Endothelial cell of umbilical vein (primary cell): ENCODE measurements at places on chromosomes 13 and 19. TPM values are rescaled to one million over a fixed set of nuclear protein-coding genes. Genes with fewer than 3 reads are reported as not detected.
A peak's percentile ranks its signal among the peaks of the same experiment; 100 is the strongest.

KCNJ14 gene
- total RNA-seq, result 0.92 and 1.4 TPM in 2 replicates

ZNF560 gene
- total RNA-seq, result not detected in 2 replicates

PDX1 gene
- not detected in 2 replicates for total RNA-seq

PRDX2 gene
- 247 and 255 TPM in 2 replicates for total RNA-seq

LRRC8E gene
- total RNA-seq, result 1.6 and 1.8 TPM in 2 replicates

TMEM59L gene
- total RNA-seq, result 0.25 and 0.97 TPM in 2 replicates

HIPK4 gene
- not detected in 2 replicates for total RNA-seq

SIGLEC9 gene
- not detected in 2 replicates for total RNA-seq

THSD8 gene
- total RNA-seq, result 13.2 and 15.9 TPM in 2 replicates

C19orf85 gene
- total RNA-seq, result not detected in 2 replicates

CPB2 gene
- not detected in 2 replicates for total RNA-seq

ZFR2 gene
- not detected in 2 replicates for total RNA-seq

ANKRD27 gene
- 29.6 and 37.4 TPM in 2 replicates for total RNA-seq

NCR1 gene
- total RNA-seq, result 0.44 TPM in 1 of 2 replicates, not detected in the other

RAB8A gene
- total RNA-seq, result 98.9 and 107 TPM in 2 replicates

SULT2A1 gene
- total RNA-seq, result not detected in 2 replicates

- DNase-seq, result no peak
These were observed 51.8 kb downstream of the GJA3 start for GRCh38 chr13:20109037-20109436.

GRCh38 chr13:104024416-104025170 lies 958.4 kb upstream of the SLC10A2 start:
- peak; percentile 76 for DNase-seq

GRCh38 chr19:3075605-3076431 lies 13.5 kb upstream of the TLE5 start:
- DNase-seq, result peak; percentile 49

DNA sequence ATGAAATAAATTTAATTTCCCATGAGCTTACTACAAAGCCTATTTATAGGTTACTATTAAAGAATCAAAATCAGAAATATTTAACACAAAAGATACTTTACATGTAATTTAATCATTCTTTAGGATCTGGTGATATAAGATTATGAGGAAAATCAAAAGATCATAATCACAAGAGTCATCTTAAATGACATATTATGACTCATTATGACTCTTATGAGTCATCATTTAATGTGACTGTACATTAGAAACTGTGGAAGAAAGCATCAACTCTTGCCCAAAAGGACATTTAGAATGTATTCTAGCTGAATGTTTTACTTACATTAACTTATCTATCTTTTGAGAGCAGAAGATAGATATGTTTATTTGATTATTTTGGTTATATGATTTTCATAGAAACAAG lies 458.6 kb downstream of the DCT start:
- no peak for DNase-seq

DNA sequence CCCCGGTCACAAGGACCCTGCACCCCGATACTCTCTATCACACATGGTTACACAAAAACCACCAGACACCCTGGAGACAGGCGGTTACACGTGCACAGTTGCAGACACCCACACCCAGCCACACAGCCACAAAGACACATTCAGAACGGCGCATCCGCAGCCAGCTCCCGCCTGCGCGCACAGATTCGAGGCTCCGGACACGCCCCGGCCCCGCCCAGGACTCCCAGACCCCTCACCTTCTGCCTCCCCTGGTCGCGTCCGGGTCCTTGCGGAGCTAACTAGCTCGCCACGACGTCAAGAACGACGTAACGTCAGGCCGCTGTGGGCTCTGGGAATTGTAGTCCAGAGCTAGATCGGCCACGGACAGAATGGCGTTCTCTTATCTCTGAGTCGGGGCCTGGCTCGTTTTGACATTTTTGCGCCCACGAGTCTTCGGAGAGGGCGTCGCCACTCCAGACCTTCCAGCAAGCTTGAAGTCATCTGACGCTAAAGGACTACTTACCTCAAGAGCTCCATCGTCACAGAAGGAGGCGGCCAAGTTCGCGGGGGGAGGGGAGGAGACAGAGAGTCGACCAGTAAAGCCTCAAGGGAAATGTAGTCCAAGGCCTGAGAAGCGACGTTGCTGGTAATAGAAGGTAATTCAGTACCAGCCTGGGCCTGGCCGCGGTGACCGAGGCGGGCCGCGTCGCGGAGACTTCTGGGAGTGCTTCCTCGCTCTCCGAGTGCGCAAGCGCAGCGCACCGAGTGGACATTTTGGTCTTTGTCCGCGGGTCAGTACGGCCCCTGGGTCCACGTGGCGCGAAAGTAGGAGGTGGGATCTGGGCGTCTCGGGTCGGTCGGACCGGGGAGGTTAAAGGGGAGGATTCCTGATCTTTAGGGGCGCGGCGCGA lies at the start of the genes ZNF146 and ZNF565:
TSS of gene ZNF146 (plus strand) at position 721 of the 890 bp plus-strand sequence. CDS start 21,335 bp downstream, outside the sequence.
TSS of gene ZNF565 (minus strand) at position 280 of the 890 bp plus-strand sequence. CDS start 12,680 bp downstream, outside the sequence.
- peak; percentile 98 for DNase-seq

- no peak for DNase-seq
These were observed 42.1 kb upstream of the GAS6 start for GRCh38 chr13:113905942-113906341.

DNA sequence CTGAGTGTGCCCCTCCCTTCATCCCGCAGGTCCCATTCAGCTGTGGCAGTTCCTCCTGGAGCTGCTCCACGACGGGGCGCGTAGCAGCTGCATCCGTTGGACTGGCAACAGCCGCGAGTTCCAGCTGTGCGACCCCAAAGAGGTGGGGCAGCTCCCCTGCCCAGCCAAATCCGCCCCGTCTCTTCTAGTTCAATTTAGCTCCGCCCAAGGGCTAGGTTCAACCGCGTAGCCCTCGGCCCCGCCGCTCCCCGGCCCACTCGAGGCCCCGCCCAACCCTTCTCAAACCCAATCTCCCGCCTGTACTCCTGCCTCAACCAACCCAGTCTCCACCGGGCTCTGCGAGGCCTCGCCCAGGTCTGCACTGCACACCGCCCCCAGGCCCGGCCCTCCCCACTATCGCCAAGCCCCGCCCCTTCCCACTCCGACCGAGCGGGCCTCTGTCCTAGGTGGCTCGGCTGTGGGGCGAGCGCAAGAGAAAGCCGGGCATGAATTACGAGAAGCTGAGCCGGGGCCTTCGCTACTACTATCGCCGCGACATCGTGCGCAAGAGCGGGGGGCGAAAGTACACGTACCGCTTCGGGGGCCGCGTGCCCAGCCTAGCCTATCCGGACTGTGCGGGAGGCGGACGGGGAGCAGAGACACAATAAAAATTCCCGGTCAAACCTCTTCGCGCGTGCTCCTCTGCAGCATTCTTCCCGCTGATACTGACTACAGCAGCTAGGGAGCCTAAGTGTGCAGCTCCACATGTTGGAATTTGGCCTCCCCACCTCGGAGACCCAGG lies 2.9 kb downstream of the ETV2 start:
- peak; percentile 93 for DNase-seq

DNA sequence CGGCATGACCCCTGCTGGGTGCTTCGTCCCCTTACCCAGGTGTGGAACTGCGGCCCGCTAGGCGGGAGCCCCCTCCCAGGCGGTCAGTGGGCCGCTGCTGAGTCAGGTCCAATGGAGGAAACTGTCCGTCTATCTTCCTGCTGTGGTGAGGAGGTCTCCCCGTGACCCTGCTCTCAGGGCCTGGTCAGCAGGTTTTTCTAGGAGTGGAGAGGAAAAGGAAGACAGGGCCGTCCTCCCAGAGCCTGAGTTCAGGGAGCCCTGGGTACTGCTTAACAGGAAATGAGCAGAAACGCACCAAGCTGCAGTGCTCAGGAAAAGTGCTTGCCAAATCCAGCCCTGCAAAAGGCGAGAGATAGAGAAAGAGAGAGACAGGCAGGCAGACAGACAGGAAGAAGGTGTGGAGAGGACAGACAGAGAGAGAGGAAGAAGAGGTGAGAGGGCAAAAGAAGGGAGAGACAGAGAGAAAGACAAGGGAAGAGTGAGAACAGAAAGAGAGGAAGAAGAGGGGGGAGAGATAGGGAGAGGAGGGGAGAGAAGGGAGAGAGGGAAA lies 10.3 kb downstream of the SH3GL1 start:
- peak; percentile 85 for DNase-seq

GRCh38 chr19:45779231-45780145 lies 2.8 kb downstream of the DMPK start:
- DNase-seq, result peak; percentile 84

DNA sequence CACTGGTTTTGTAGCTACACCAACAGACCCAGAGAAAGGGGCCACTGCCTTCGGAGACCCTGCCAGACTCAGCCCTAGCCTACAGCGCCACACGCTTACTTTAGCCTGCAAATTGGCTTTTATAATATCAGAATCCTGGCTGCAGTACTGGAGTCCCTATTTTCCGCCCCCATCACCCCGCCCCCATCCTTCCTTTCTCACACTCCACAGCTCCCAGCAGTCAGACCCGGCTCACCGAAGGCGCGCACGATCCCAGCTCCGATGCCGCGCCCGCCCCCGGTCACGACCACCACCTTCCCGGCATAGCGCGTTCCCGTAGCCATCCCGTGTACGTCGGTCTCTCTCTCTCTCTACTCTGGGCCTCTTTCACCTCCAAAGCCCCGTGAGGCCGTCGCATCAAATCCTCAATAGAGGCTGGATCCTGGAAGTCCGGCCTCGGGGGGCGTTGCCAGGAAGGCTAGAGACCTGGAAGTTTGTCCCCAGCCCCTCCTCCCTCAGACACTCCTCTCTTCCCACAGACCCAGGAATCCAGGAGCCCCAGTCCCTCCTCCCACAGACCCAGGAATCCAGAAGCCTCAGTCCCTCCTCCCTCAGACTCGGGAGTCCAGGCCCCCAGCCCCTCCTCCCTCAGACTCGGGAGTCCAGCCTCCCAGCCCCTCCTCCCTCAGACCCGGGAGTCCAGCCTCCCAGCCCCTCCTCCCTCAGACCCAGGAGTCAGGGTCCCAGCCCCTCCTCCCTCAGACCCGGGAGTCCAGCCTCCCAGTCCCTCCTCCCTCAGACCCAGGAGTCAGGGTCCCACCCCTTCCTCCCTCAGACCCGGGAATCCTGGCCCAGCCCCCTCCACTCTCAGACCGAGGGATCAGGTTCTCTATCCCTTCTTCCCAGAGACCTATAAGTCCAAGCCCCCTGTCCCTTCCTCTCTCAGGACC lies at the start of gene HSD17B14:
TSS of gene HSD17B14 (minus strand) at position 403 of the 929 bp plus-strand sequence. CDS start at position 323, 80 bp downstream.
- peak; percentile 78 for DNase-seq

DNA sequence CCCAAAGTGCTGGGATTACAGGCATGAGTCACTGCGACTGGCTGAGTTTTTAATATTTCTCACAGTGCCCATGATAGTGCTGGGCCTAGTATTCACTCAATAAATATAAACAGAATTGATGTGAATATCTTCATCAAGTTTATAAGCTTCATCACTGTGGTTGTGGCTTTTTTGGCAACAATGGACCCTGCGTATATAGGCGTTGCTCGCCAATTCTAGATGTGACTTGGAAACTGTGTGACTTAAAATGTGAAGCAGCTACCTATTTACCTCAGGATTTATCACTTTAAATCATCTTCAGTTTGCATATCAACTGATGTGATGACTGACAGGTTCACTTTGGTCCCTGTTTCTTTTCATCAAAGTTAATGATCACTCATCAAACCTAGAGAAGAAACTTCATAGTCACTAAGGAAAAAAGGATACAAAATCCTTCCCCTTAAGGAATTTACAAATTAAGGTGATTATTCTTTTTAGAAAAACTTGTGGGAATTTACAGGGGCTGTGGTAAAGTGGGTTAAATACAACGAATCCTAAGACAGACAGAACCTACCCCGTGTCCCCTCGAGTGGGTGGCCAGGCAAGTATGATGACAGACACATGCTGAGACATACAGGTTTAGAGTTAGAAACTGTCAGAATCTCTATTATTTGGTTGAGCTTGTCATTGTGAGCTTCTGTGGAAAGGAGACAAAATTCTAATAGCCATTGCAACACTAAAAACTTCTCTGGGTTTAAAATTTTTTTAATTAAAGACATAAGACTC lies 101.3 kb downstream of the AKAP11 start:
- no peak for DNase-seq

DNA sequence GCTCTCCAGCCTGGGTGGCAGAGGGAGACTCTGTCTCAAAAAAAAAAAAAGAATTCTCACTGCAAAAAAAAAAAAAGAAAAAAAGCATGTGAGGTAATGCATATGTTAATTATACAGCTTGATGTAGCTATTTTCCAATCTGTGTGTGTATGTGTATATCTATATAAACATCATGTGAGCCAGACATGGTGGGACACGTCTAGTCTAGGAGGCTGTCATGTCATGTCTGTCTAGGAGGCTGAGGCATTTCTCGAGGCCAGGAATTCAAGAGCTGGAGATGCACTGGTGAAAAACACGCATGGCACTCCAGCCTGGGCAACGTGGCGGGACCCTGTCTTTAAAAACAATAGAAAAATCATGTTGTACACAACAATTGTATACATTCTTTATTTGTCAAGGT lies 6.9 kb upstream of the SBK3 start:
- no peak for DNase-seq

DNA sequence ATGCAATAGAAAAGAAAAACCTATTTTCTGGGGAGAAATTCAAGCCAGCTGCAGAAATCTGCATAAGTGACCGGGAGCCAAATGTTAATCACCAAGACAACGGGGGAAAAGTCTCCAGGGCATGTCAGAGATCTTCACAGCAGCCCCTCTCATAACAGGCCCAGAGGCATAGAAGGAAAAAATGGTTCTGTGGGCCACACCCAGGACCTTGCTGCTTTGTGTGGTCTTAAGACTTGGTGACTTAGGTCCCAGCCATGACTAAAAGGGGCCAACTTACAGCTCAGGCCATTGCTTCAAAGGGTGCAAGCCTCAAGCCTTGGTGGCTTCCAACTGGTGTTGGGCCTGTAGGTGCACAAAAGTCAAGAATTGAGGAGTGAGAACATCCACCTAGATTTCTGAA lies 2847.6 kb upstream of the PCDH20 start:
- no peak for DNase-seq

- DNase-seq, result no peak
These were observed 1475.7 kb downstream of the EFNB2 start for GRCh38 chr13:105059786-105060185.

DNA sequence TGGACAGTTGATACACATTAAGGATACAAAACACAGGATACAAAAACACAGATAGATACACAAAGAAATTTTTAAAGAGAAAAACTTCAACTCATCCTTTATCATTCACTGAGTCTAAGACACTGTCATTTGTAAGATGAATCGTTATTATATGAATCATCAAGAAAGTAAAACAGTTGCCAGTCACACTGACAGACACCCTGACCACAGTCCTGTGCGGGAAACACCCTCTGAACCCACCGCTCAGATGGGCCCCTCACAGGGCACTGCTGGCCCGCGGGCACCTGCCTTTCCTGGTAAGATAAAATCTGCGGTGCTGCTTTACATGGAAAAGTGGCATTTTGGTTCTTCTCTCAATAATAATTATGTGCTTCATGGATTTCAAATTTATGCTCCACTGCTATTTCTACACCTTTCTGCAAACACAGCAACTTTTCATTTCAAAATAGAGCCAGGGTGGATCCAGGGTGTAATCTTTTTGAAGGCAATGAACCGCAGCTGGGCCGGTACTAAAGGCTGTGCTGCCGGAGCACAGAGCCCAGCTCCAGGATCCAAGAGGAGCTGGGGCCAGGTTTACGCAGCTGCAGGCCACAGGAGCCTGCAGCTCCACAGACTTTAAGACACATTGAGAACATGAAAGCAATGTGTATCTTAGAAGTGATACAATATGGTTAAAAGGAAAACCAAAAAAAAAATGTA lies 76.8 kb downstream of the TUBGCP3 start:
- DNase-seq, result no peak

GRCh38 chr19:30656520-30657100 lies 284.4 kb downstream of the ZNF536 start:
- no peak for DNase-seq

GRCh38 chr19:55460670-55461258 lies 678 bp downstream of the ISOC2 start:
- peak; percentile 46 for DNase-seq

GRCh38 chr13:31824705-31825517 lies 85.6 kb downstream of the RXFP2 start:
- DNase-seq, result no peak
